ENCODE measurements at places on chromosomes 5 and 9. TPM values are rescaled to one million over a fixed set of nuclear protein-coding genes. Genes with fewer than 3 reads are reported as not detected.

GRCh38 chr5:108136493-108136892 is 245.4 kb downstream of the FBXL17 start:
- no peak for DNase-seq

Gene INSL4
- total RNA-seq, result not detected

DNA sequence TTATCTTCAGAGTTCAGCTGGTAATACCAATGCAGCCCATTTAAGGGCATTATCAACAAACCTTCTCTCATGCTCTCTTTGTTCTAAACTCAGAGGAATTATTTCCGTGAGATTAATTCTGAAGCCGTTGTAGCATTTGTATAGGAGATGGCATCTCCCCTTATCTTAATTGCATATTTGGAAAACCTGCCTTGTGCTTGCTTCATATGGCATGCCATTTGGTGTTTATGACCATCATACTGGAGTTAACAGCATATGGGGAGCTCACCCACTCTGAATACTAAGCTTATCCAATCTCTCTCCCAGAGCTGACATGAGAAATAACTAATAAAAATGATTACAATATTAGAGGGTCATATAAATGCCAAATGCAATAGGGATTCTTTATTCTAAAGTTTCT is 243.2 kb downstream of the BRINP1 start:
- DNase-seq, result no peak

DNA sequence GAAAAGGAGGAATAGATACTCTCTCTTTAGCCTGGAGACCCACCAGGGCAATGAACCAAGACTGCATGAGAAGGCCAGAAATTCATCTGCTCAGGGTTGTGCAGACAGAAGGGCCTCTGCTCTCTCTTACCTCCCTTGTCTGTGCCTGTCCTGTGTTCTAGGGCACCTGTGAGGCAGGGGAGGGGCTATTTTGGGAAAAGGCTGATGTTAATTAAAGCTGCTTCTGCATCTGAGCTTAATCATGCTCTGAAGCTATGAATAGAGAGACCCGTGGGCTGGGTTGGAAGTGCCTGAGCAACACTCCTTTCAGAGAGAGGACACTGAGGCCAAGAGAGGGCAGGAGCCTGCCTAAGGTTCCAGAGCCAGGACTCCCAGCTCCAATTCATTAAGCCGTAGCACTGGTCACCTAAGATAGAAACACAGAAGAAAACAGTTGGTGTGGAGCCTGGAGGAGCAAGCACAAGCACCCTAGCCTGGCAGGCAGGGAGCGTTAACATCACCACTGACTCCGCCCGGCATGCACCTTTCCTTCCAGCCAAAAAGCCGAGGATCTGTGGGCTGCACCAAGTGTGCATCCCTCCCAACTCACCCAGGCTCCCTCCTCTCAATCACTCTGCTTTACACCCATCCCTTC is 31.4 kb upstream of the STING1 start:
- DNase-seq, result no peak

GRCh38 chr5:133050521-133050920 is 1.3 kb upstream of the HSPA4 start:
- no peak for DNase-seq

DNA sequence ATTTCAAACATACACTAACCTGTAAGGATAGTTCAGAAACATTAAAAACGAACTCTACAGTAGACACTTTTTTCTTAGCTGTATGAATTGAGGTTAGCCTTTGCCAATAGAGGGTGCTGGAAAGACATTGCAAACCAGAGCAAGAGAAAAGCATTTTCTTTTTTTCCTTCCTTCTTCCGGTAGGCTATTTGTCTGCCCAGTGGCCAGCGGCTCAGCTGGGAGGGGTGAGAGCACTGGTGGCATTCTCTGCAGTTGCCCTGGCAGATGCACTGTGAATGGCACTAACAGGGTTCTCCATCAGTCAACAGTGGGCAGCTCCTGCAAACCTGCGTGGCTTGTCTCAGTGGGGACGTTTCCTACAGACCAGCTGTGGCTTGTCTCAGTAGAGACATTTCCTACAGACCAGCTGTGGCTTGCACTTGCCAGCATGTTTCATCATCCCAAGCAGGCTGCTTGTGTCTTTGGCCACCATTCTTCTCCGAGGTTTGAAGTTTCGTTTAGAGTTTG is 984.5 kb upstream of the CDH18 start:
- DNase-seq, result no peak

DNA sequence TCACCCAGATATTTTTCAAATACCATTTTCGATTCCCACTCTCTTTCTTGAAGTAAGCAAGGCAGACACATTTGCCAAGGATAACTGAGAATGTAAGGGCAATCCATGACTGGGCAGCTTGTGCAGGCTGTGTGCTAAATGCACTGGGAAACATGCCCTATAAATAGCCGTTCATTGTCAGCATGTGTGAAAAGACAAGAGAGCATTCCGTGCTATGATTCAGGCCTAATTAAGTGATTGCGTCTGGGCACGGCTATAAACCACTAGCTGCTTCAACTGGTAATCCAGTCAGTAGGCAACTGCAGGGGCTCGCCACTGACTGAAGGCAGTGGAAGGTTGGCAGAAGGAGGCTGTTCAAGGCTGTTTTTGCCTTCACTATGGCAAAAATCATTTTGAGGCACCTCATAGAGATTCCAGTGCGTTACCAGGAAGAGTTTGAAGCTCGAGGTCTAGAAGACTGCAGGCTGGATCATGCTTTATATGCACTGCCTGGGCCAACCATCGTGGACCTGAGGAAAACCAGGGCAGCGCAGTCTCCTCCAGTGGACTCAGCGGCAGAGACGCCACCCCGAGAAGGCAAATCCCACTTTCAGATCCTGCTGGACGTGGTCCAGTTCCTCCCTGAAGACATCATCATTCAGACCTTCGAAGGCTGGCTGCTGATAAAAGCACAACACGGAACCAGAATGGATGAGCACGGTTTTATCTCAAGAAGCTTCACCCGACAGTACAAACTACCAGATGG is at the start of gene HSPB3:
HSPB3 (plus strand) TSS at position 287 of the 745 bp plus-strand sequence; CDS start at position 378, 91 bp downstream.
- DNase-seq, result no peak

Measured in left lobe of liver (tissue), 2 donors.